T-helper 2 cell treated with Interferon-gamma antibody and Interleukin-4, amounts not matched to agents 100 ng/mL and 5 ng/mL, for 36 hours (primary cell): ENCODE measurements at places on chromosomes 6 and 20. TPM values are rescaled to one million over a fixed set of nuclear protein-coding genes. Genes with fewer than 3 reads are reported as not detected.

Gene ADAM33
- not detected in 2 replicates for total RNA-seq

Gene ARFGEF3
- 0.09 and 0.11 TPM in 2 replicates for total RNA-seq

Gene OSBPL2
- total RNA-seq: 27.2 TPM in 2 replicates

Gene HLA-DRB5
- 43.3 and 43.7 TPM in 2 replicates for total RNA-seq

Gene ZBTB2
- 24.6 and 26.7 TPM in 2 replicates for total RNA-seq

Gene ZNF391
- 0.39 TPM in 2 replicates for total RNA-seq

Gene IER3
- total RNA-seq: 20.9 and 21.6 TPM in 2 replicates

Gene TRIM10
- total RNA-seq: 0.05 TPM in 1 of 2 replicates, not detected in the other

Gene RBBP8NL
- not detected in 2 replicates for total RNA-seq

Gene BEND3
- 7.0 and 7.5 TPM in 2 replicates for total RNA-seq

Gene DOK5
- 0.14 and 0.27 TPM in 2 replicates for total RNA-seq

Gene TSHZ2
- 2.5 and 2.9 TPM in 2 replicates for total RNA-seq

Gene INSM1
- total RNA-seq: 0.05 TPM in 1 of 2 replicates, not detected in the other

Gene TEAD3
- total RNA-seq: 0.14 and 0.23 TPM in 2 replicates

Gene SIRPD
- 0.20 and 0.23 TPM in 2 replicates for total RNA-seq

Gene F13A1
- not detected in 2 replicates for total RNA-seq

Gene PKHD1
- total RNA-seq: not detected in 2 replicates
